Activated CD4-positive, alpha-beta T cell treated with anti-CD3 and anti-CD28 coated beads for 1 hour (primary cell): ENCODE measurements at places on chromosomes 3 and 15.
A peak's percentile ranks its signal among the peaks of the same experiment; 100 is the strongest.

- no peak for DNase-seq
Observed at GRCh38 chr15:100671858-100672543, 69.6 kb downstream of the ASB7 start.

- no peak for DNase-seq
Observed at GRCh38 chr3:173238091-173238490, 97.1 kb upstream of the SPATA16 start.

DNA sequence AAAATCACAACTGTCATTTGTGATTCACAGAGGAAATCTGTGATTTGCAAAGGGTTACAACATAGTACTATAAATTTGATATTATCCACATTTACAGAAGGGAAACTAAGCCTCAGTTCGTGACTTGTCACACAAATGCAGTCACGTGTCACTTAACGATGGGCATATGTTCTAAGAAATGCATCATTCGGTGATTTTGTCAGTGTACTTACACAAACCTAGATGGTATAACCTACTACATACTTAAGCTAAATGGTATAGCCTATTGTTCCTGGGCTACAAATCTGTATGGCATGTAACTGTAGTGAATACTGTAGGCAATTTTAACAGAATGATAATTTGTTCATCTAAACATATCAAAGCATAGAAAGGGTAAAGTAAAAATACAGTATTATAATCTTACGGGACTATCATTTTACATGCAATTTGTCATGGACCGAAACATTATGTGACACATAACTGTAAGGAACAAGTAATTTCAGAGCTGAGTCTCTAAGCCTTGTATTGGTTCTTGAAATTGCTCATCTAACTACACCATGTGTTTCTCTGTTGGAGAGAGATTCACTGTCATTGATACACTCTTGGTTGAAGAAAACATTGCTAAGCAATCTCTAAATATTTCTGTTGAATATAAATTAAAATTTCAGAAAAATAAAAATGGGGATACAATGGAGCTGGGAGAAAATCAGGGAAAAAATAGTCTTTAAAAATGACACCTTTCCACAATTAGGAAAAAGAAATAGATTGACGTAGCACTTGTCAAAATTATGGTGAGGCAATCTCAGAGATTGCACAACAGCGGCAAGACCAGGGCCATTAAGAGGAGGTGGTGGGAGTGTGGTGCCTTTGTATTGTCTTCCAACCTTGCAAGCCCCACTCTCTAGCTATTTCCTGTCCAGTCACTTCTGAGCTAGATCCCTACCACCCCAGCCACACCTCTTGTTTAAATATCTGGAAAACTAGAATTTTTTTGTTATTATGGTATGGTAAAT lies 645.8 kb upstream of the TBL1XR1 start:
- DNase-seq = no peak

DNA sequence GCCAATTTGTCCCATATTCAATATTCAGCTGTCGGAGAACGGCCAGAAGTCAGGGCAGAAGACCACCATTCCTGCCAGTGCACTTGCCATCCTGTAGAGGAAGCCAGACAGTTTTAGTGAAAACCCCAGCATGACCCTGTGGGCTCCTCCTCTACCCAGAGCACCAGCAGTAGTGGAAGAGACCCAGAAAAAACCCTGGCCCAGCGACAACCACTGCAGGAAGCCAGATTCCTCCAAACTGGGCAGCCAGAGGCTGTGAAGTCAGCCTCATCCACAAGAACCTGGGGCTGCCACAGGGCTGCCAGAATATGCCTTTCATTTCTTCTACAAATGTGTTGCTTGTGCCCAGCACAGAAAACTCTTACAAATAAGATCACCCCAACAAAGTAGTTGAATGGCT lies 67.3 kb downstream of the HMCES start:
- no peak for DNase-seq

- no peak for DNase-seq
Observed at GRCh38 chr15:90558171-90558573, 28.4 kb downstream of the CRTC3 start.

GRCh38 chr3:15804553-15805095 lies 6.8 kb upstream of the ANKRD28 start:
- DNase-seq = no peak

- no peak for DNase-seq
Observed at GRCh38 chr3:42094691-42095391, 3.7 kb downstream of the TRAK1 start.

DNA sequence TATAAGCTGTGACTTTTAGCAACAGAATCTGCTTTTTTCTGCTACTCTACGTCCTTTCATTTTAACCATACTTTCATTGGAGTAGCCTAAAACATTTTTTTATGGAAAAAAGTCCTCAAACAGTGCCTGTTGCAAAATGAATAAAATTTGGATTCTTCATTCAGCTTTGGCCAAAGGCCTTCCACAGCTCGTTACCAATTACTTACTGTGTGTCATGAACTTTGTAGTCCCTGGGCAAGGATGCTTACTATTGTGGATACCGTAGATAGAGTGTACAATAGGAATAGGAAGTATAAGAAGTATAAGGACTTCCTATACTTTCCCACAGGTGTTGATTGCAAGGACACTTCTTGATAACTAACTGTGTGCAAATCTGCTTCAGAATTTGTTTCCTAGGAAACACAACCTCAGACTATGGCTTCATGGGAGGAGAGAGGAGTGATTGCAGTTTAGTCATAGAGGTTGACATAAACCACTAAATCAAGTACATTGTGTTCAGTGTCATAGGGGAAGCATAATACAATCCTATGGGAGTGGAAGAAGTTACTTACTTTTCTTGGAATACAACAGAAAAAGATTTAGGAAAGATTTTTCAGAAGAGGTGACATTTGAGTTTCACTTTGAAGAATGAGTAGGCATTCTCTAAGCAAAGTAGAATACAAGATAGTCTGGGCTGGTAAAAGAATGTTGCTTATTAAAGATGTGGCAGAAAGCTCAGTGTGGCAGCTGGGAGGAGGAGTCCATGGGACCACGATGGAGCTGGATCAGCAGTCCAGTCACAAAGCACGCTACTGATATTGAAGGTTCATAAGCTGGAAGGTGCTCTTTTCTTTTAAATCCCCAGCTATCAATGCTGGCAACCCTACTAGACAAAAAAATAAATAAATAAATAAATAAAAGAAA lies 309.7 kb upstream of the TPRG1 start:
- no peak for DNase-seq

GRCh38 chr3:168117853-168118313 lies 22.2 kb upstream of the GOLIM4 start:
- no peak for DNase-seq

GRCh38 chr3:5846261-5846660 lies 658.8 kb downstream of the EDEM1 start:
- no peak for DNase-seq

DNA sequence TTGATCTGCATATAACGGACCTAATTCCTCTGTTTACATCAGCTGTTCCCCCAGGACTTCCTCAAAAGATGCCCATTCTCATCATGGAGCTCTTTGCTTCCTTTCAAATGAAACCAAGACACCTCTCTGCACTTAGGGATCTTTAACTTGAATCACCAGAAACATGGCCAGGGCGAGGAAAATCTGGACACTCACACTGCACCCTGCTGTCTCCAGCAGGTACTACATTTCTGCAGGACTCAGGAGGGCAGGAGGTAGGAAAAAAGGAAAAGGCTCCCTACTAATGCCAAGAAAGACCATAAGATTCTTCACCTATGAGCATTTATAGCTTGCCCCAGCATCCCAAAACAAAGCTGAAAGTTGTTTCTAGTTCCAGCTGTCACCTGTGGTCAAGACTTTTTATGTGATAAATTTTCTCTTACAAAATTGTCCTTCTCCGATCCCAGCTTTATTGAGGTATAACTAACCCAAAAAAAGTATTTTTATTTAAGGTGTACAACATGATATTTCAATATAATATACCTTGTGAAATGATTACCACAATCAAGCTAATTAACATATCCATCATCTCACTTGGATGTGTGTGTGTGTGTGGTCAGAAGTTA lies 87.3 kb upstream of the C15orf61 start:
- DNase-seq = no peak

DNA sequence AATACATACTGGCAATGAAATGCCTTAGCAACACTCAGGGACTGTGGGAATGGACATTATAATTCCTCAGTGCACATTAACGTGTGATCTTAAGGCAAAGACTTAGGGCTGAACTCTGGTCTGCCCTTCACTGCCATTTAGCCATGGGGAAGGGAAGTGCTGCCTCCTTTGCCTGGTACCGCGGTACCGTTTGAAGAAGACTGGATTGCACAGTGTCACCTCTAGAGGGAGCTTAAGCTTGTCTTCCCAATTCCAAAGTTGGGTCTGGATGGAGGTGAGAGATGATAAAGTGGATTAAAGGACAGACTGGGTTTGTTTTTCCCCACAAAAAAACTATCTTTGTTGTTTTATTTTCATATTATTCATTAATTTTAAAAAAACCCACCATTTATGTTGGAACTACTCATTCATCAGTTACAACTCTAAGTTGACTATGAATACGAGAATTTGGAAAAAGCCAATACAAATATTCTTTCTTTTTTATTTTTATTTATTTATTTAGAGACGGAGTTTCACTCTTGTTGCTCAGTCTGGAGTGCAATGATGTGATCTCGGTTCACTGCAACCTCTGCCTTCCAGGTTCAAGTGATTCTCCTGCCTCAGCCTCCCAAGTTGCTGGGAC lies 60.0 kb upstream of the SYN2 start:
- DNase-seq = no peak

DNA sequence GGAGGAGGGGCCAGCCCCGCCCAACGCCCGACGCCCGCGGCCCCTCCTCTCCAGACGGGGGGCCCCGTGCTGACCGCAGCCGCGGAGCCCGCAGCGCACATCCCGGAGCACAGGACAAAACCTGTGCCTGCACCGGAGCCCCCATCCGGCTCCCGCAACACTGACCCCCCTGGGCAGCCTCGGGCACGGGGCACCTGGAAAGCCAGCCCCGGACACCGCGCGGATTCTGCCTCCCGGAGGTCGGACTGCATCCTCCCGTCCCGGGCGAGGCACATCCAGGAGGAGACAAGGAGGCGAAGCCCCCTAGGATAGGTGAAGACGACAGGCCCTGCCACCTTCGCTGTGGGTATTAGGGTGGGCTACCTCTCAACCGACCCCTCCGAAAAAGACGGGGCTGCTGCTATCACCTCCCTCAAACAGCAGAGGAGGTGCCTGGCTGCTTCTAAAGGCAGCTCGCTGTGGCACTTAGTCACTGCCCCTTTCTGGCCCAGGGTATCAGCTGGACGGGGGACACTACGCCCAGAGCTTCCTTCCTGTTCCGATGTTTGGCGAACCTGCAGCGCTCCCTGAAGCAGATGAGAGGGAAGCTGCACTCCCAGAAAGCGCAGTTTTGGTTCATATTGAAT lies 10.6 kb downstream of the XXYLT1 start:
- DNase-seq = no peak

DNA sequence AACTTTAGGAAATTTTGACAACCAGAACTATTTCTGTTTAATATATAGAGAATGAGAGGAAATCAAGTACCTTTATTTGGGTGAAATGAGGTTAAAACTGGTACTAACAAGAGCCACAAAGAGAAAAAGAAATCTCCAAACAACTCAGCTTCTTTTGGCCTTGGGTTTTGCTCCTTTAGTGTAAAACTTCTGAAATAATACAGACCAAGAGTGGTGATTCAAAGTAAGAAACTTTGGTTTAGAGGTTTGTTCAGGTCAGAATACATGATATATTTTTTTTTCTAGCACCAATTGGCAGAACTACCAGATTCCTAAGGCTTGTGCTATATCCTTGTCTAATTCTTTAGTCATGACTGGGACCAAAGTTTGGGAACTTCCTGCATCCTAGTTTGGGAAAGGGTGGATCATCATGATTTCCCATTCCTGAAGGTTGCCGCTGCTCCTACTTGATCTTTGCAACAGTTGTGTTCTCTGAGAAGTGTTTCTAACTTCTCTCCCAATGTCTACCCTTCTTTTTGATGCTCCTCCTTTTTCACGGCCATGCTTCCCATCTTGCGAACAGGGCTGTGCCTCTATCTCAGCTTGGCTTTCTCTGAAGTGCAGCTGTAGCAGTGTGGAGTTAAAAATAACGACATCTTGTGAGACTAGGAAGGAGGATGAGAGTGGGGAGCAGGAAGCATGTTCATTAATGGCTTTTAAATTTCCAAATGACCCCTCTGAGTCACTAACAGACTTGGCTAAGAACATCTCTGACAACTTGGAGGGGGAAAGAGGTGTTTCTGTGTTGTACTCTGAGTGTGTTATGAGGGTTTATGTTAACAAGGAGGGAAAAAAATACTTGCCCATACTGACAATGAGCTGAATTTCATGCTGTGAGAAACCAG lies 87.7 kb downstream of the KCNAB1 start:
- DNase-seq = no peak

DNA sequence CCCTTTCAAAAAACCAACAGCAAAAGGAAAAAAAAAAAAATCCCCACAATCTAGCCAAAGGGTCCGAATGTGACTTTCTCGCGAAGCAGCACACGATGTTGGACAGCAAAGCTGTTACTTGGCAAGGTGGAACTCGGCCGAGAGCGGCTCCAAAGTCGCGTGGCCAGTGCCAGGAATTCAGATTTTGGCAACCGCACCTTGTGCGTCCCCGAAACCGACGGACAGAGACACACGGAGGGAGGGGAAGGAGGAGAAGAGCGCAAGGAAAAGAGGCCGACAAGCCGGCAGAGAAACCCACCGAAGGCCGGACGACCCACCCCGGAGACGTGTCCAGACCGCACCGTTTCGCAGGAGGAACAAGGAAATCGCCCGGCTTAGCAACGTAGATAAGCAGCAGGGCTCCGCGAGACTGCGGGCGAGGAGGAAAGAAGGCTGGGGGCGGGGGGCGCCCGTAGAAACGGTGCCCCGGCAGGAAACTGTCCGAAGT lies 517.3 kb downstream of the MECOM start:
- DNase-seq = no peak

DNA sequence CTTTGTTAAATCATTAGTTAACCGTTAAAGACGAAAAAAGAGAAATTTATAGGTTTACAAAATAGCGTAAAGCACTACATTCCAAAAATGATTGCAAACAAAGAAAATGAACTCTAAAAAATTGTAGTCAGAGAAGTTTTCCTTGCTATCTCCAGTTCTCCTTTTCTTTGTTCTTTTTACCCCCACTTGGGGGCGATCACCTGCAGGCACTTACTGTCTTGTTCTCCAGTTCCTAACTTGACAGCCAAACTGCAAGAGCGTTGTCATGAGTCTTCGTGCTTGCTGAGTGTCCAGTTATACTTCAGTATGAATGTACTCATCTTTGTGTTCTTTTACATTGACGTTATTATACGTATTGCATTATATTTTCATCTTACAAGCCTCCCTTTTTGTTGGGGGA lies 54.5 kb downstream of the CHD2 start:
- no peak for DNase-seq

DNA sequence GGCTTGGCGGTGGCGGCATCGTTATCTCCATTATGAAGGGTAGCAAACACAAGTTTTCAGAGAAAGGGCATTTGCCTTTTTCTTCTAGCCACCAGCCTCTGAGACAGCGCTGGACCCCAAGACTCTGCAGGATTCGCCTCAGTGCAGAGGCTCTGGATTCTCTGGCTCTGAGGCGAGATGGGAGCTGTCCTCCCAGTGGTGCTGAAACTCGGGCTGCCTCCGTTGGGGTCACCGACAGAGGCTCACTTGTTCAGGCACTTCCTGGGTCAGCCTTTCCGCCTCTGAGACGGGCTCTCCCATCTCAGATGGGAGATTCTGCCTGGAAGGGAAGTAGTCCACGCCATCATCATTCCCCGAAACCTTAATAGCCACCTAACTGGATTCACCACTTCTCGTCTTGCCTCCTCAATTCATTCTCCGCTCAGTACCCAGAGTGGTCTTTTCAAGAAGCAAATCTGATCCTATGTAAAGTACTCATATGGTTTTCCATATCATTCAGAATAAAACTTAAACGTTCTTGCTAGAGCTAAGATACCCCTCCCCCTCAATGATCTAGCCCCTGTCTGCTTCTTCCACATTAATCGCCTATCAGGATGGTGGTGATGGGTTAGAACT lies 76.9 kb downstream of the RHCG start:
- DNase-seq = no peak

- peak; percentile 97 for DNase-seq
Observed at GRCh38 chr15:73633111-73633990, at the start of gene NPTN. TSS of gene NPTN (minus strand) at chr15:73633389. CDS start at chr15:73633215, 174 bp downstream.
